ENCODE measurements at places on chromosomes 3 and 15.

- DNase-seq = no peak
These were observed 43.2 kb downstream of the ARHGEF3 start for GRCh38 chr3:56758539-56758981.

DNA sequence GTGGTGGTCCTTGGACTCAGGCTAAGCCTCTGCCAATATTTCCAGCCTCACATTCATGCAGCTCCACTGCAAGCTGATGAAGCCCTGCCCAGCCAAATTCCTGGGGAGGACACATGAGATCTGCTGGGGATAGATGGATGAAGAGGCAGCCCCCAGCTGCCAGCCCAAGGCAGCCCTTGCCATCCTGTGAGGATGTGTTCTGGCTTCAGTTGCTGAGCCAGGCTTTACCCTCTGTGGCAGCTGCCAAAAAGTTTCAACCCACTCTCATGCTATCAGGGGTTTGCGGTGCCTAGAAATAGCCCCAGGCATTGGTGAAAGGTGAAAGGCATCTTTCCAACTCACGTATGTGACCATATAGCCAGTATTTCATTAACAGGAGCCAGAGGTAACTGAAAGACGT, 37.6 kb downstream of the C2CD4A start:
- DNase-seq = peak; percentile 77

DNA sequence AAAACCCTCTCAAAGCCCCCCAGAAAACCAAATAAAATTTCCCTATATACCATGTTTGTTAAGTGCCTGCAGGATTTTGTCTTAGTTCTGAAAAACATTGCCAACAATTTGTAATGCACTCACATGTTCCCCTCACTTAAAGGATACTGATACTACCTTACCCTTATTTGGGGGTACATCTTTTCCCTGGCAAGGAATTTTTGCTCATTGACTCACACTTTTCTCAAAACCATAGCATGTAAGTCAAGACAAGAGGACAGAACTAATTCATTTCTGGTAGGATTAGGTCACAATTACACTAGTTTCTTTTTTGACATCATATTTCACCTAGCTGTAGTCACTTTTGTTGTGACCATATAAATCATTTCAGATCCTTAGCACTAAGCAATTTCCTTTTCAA, 222.2 kb downstream of the THRB start:
- no peak for DNase-seq

DNA sequence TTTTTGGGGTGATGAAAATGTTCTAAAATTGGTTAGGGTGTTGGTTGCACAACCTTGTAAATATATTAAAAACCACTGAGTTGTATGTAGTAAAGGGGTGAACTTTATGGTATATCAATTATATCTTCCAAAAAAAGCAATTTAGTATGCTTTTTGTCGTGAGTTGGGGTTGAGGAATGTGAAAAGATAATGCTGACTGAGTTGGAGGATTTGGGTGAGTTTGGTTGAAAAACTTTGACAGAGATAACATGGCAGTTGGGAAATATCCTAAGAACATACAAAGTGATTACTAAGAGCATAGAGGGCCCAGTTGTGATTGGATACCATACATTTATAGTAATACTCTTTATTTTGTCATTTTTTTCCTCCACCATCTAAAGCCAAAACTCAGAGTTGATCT, 33.6 kb downstream of the HMG20A start:
- DNase-seq = no peak

GRCh38 chr3:114900908-114901307, 246.2 kb downstream of the ZBTB20 start:
- no peak for DNase-seq

Measured in RPMI8226 (cell line).